ENCODE measurements at places on chromosomes 4 and X. TPM values are rescaled to one million over a fixed set of nuclear protein-coding genes. Genes with fewer than 3 reads are reported as not detected.

The MCF2 gene
- total RNA-seq = 0.46 TPM

The TGIF2LX gene
- not detected for total RNA-seq

The GLOD5 gene
- not detected for total RNA-seq

The SLITRK4 gene
- not detected for total RNA-seq

The AR gene
- total RNA-seq = 0.09 TPM

GRCh38 chrX:83469551-83469950 lies 38.5 kb upstream of the POU3F4 start:
- no peak overlapping the region for H3K4me3 ChIP-seq
- H3K36me3 ChIP-seq = no peaks in the 10 kb centered on the region
- no peaks in the 10 kb centered on the region for H3K4me1 ChIP-seq
- DNase-seq = peak; percentile 1
- H3K27ac ChIP-seq = no peak overlapping the region

- no peak for DNase-seq
- H3K36me3 ChIP-seq = peaks cover 3% of the 10 kb centered on the region
- peaks cover 14% of the 10 kb centered on the region for H3K4me1 ChIP-seq
- H3K27ac ChIP-seq = no peak overlapping the region
- H3K27me3 ChIP-seq = no peaks in the 10 kb centered on the region
These were observed 150.1 kb downstream of the DIPK2B start for GRCh38 chrX:45050558-45050957.

GRCh38 chr4:72063726-72064125 lies 31.9 kb downstream of the NPFFR2 start:
- H3K36me3 ChIP-seq = no peaks in the 10 kb centered on the region
- no peak overlapping the region for H3K27ac ChIP-seq
- no peaks in the 10 kb centered on the region for H3K27me3 ChIP-seq
- H3K4me3 ChIP-seq = no peak overlapping the region

DNA sequence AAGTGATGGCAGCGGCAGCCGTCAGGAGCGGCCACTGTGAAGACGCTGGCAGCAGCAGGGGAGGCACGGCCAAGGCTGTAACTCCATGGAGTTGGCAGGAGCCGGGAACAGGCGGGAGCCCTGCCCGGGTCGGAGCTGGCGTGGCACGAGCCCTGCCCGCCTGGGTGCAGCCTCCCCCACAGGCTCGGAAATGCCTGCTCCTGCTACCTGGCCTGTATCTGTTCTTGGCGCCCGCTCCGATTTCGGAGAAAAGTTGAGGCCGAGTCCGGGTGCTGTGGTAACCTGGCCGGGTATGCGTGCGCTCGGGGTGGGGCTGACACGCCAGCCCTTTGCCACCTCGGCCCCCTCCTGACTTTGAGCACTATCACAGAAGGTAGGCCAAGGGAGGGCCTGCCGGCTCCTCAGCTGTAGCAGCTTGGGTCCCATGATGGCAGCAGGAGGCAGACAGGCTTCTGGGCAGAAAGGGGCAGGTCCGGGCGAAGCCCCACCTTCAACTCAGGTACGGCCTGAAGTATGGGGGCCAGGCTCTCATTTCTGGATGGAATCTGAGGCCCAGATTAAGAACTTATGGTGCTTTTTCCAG lies 51.2 kb upstream of the SHISA3 start:
- H3K4me1 ChIP-seq = no peaks in the 10 kb centered on the region
- H3K27ac ChIP-seq = no peak overlapping the region
- H3K27me3 ChIP-seq = peaks cover 1% of the 10 kb centered on the region
- no peak for DNase-seq

GRCh38 chr4:143712155-143712550 lies 11.7 kb upstream of the FREM3 start:
- peaks cover 1% of the 10 kb centered on the region for H3K36me3 ChIP-seq
- DNase-seq = no peak
- H3K27ac ChIP-seq = no peak overlapping the region
- H3K4me1 ChIP-seq = no peaks in the 10 kb centered on the region

DNA sequence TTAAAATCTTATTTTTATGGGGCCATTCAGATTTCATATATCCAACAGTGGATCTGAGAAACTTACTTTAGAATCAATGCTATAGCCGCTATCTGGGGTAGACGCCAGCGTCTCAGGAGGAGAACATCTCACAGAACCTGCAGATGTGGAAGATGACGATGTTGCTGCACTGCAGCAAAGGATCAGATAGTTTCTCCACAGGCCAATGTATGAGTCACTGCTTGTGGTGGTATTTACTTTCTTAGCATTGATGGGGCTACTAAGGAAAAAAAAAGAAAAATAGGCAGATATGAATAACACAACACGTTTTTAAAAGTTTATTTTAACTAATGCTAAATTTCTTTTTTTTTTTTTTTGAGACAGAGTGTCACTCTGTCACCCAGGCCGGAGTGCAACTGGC lies 85.9 kb downstream of the ZAR1 start:
- H3K4me1 ChIP-seq = no peaks in the 10 kb centered on the region
- no peaks in the 10 kb centered on the region for H3K36me3 ChIP-seq
- no peak for DNase-seq
- H3K4me3 ChIP-seq = no peak overlapping the region
- no peaks in the 10 kb centered on the region for H3K27me3 ChIP-seq

- H3K4me1 ChIP-seq = no peaks in the 10 kb centered on the region
- no peak overlapping the region for H3K4me3 ChIP-seq
- no peak overlapping the region for H3K27ac ChIP-seq
- DNase-seq = no peak
- no peaks in the 10 kb centered on the region for H3K36me3 ChIP-seq
These were observed 222.4 kb downstream of the APBB2 start for GRCh38 chr4:40991908-40992307.

DNA sequence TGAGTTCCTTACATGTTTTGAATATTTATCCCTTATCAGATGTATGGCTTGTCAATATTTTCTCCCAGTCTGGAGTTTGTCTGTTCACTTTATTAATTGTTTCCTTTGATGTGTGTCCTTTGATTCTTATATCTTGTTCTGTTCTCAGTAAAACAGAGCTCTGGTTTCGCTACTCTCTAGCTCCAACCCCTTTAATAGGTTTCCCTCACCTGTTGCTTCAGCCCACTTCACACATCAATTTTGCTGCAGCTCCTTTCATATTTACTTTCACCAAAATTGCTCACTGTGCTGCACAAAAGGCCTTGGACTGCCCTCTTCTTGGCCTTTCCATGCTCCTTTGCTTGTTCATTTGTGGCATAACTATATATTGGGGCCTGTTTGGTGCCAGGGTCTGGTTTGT lies 85.1 kb downstream of the CFAP299 start:
- no peaks in the 10 kb centered on the region for H3K27me3 ChIP-seq
- DNase-seq = no peak
- no peak overlapping the region for H3K27ac ChIP-seq
- no peaks in the 10 kb centered on the region for H3K36me3 ChIP-seq
- H3K4me1 ChIP-seq = peaks cover 21% of the 10 kb centered on the region

GRCh38 chrX:45872480-45872879 lies 671.8 kb upstream of the DIPK2B start:
- no peak overlapping the region for H3K4me3 ChIP-seq
- DNase-seq = no peak
- H3K36me3 ChIP-seq = no peaks in the 10 kb centered on the region
- peaks cover 34% of the 10 kb centered on the region for H3K27me3 ChIP-seq
- H3K4me1 ChIP-seq = no peaks in the 10 kb centered on the region
- H3K27ac ChIP-seq = no peak overlapping the region

All from activated T-cell treated with anti-CD3 and anti-CD28 coated beads, Interleukin-2, amount 50 U/mL, for 72 hours (primary cell).